ENCODE measurements at places on chromosomes 5 and 9. TPM values are rescaled to one million over a fixed set of nuclear protein-coding genes. Genes with fewer than 3 reads are reported as not detected.

RASGRF2 gene
- total RNA-seq = 21.1 TPM

INSL6 gene
- total RNA-seq = not detected

SLC36A2 gene
- total RNA-seq = not detected

FAXDC2 gene
- total RNA-seq = not detected

DNA sequence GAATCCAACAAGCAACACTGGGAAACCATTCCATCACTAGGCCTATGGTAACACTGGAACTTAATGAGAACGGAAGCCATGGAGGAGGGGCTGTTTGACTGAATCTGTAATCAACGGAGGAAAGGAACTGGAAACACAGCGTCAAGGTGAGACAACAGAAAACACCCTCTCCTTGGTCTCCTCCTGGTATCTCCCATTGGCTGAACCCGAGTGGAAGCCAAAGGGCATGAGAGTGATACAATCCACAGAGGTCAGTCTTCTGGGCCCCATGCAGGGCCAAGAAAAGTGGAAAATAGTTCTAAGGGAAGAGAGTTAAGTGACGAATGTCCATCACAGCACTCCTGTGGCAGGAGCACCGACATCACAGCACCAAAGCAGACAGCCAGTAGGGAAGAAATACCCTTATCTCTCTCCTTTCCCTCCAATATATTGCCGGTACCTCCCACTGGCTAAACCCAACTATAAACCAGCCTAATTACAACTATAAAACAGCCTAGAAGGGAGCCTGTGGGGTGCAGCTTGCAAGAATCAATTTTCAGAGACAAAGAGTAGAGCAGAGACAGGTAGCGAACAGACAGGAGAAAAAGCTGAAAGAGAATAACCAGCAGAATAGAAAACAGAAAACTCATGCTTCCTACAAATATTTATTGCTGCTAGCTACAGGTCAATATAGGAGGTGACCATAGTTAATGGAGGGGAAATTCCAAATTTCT, 107.4 kb upstream of the IFNE start:
- DNase-seq = no peak

DNA sequence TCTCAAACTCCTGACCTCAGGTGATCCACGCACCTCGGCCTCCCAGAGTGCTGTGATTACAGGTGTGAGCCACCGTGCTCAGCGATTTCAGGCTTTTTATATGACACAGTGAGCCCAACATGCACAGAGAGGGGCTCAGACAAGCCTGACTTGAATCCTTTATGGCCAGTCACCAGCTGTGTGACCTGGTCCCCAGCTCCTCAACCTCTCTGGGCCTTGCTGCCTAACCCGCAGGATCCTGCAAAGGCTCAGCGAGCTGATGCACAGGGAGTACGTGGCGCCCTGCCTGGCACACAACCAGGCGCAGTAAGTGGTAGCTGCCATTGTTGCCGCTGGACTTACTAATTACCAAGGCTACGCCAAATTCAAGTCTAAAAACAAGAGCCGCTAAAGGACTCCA, 16.6 kb upstream of the NCS1 start:
- DNase-seq = no peak

- DNase-seq = no peak
These were observed 10.5 kb upstream of the ADGRV1 start for GRCh38 chr5:90548069-90548593.

- no peak for DNase-seq
These were observed 105.4 kb downstream of the LPAR1 start for GRCh38 chr9:110932863-110933262.

GRCh38 chr5:149356391-149356790, 1.5 kb upstream of the PCYOX1L start:
- no peak for DNase-seq

GRCh38 chr5:19546521-19546920, 441.5 kb downstream of the CDH18 start:
- no peak for DNase-seq

GRCh38 chr9:26928902-26929495, 18.0 kb downstream of the PLAA start:
- DNase-seq = no peak

DNA sequence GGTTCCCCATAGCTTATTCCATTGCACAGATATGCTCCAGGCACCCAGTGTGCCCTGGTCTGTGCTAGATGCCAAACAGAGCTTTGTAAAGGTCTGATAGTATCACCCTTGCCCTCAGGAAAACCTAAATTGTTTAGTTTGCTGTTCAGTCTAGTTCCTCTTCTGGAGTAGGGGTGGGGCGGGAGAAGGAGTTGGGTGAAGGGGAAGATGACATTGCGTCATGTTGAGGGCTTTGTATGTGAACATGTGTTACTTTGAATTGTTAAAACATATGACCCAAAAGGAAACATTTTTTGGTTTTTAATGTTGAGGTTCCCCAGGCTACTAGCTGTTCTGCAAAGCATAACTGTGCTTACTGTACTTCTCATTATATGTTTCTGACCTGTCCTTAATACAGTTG, 40.6 kb downstream of the HACD4 start:
- DNase-seq = no peak

DNA sequence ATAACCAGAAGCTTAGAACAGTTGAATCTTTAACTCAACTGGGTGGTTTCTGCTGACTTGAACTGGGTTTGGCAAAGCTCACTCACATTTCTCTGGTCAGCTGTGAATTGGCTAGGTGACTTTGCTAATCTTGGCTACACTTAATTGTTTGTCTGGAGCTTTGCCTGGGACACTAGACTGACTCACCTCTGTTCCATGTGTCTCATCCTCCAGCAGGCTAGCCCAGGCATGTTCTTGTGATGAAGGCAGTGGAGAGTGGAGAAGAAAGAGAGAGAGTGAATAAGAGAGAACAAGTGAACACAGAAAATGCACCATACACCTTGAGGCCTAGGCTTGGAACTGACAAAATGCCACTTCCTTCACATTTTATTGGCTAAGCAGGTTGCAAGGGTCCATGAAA, 32.6 kb downstream of the SPATA31D1 start:
- no peak for DNase-seq

DNA sequence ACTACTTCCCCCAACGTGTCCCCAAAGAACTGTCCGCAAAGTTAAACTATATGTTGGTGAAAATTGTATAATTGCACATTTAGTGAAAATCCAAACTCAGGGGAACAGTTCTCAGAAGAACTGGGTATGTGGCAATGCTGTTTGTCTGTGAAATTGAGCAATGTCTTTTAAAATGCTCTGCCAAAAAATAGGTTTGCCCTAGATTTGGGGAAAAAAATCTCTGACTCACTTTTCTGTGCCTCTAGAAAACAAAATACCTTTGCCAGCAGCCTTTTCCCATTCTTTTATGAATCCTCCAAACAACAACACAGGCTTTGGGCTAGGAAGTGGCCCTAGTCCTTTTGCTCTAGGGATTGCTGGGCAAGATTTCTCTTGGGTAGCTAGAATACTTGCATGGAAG, 37.4 kb upstream of the ZNF608 start:
- no peak for DNase-seq

DNA sequence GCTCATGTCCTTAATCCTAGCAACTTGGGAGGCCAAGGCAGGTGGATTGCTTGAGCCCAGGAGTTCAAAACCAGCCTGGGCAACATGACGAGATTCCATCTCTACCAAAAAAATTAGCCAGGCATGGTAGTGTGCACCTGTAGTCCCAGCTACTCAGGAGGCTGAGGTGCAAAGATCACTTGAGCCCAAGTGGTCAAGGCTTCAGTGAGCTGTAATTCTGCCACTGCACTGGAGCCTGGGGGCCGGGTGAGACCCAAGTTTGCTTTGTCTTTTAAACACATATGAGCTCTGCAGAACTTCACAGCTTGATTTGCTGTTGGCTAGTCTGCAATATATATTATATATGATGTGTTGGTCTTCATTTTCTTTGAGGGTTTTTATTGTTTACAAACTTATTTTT, 89.8 kb downstream of the UBE2R2 start:
- DNase-seq = no peak

- no peak for DNase-seq
These were observed 36.0 kb upstream of the SVEP1 start for GRCh38 chr9:110615498-110615897.

DNA sequence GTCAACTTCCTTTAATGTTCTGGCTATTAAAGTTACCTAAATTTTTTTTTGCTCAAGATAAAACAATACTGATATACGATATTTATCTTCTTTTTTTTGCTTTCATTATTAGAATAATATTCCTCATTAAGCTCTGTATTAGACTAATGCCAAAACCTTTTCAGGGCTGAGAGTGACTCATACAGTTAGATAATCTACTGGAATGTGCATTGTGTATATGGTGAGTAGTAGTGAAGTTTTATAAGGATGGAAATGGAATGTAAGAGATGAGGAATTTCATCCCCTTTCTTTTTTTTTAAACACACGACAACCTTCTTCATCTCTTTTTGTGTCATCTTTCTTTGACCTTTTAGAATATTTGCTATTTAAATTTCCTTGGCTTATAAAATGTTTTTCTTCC, 268.6 kb downstream of the ISL1 start:
- DNase-seq = no peak
